Right lung (tissue), 10 donors: ENCODE measurements at places on chromosomes 1 and 21. TPM values are rescaled to one million over a fixed set of nuclear protein-coding genes. Genes with fewer than 3 reads are reported as not detected.

Gene CSF3R
- 7.5 TPM for polyA plus RNA-seq

Gene PDE9A
- 25.1 TPM for polyA plus RNA-seq

Gene KRTAP10-12
- not detected for polyA plus RNA-seq

Gene RORC
- 9.0 TPM for polyA plus RNA-seq

Gene KIF21B
- polyA plus RNA-seq: 13.8 TPM

Gene HSD3B2
- 0.14 TPM for polyA plus RNA-seq
